ENCODE measurements at places on chromosomes 7 and 10. TPM values are rescaled to one million over a fixed set of nuclear protein-coding genes. Genes with fewer than 3 reads are reported as not detected.

- DNase-seq, result no peak
- H3K27me3 ChIP-seq, result no peaks in the 10 kb centered on the region
- no peak overlapping the region for H3K27ac ChIP-seq
- no peak overlapping the region for H3K4me3 ChIP-seq
- no peaks in the 10 kb centered on the region for H3K36me3 ChIP-seq
Observed at GRCh38 chr10:119416855-119417254, 125.7 kb downstream of the RGS10 start.

- no peaks in the 10 kb centered on the region for H3K4me1 ChIP-seq
- no peaks in the 10 kb centered on the region for H3K36me3 ChIP-seq
- H3K4me3 ChIP-seq, result no peak overlapping the region
- no peaks in the 10 kb centered on the region for H3K27me3 ChIP-seq
- H3K27ac ChIP-seq, result no peak overlapping the region
- no peak for DNase-seq
Observed at GRCh38 chr10:71671994-71672946, 47.3 kb downstream of the C10orf105 start.

DNA sequence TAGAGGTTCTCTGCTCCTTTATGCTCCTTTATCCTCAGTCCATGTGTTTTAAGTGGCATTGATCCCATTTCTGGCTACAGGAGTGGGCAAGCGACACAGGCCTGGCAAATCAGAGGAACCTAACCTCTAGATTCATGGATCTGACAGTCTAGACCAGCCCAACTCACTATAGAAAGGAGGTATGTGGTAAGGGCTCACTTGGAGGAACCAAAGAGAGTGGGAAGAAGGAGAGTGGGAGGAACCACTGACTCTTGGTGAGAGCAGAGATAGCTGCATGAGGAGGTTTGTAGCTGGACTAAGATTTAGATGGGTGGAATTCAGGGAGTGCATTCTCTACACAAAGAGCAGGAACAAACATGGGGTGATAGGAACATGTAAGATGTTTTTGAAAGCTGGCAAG is 11.6 kb upstream of the FRAT1 start:
- H3K27me3 ChIP-seq, result no peaks in the 10 kb centered on the region
- H3K4me3 ChIP-seq, result no peak overlapping the region
- H3K4me1 ChIP-seq, result no peaks in the 10 kb centered on the region
- no peak for DNase-seq
- H3K36me3 ChIP-seq, result no peaks in the 10 kb centered on the region

GRCh38 chr7:106375499-106375898 is 90.7 kb upstream of the NAMPT start:
- no peaks in the 10 kb centered on the region for H3K27me3 ChIP-seq
- H3K4me1 ChIP-seq, result no peaks in the 10 kb centered on the region
- DNase-seq, result no peak
- no peak overlapping the region for H3K27ac ChIP-seq

Gene SH2D4B
- total RNA-seq, result 0.18 TPM

DNA sequence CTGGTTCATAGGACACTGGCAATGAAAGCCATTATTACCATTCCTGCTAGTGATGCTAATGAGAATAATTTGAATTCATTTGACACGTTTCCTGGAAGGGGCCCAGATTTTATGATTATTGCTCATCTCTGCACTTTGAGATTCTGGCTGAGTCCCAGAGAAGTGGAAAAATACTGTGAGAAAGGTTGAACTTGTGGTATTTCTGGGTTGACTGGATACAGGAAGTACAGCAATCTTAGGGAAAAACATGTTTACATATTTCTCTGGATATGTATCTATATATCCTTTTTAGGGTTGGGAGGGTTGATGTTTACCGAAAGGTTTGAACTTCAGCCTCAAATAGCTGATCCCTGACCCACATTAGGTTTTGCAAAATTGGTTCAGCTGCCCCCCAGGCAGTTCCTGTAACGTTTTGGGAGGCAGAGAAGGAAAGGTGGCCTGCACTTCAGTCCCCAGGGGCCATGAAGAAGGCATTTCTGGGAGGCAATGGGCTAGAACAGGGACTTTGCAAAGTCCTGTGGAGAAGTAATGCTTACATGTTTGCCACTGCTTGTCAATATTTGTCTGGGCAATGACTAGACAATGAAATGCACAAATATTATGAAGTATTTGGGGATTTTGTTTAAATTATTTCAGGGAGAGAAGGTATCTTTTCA is 253.7 kb upstream of the PITRM1 start:
- no peak overlapping the region for H3K4me3 ChIP-seq
- H3K27me3 ChIP-seq, result no peaks in the 10 kb centered on the region
- no peak for DNase-seq
- no peaks in the 10 kb centered on the region for H3K36me3 ChIP-seq
- H3K27ac ChIP-seq, result no peak overlapping the region

Gene ZNF746
- total RNA-seq, result 28.1 TPM

GRCh38 chr10:30583778-30584415 is 45.7 kb downstream of the LYZL2 start:
- DNase-seq, result peak; percentile 72
- no peaks in the 10 kb centered on the region for H3K36me3 ChIP-seq
- peak overlapping the region; percentile 36 for H3K4me3 ChIP-seq

DNA sequence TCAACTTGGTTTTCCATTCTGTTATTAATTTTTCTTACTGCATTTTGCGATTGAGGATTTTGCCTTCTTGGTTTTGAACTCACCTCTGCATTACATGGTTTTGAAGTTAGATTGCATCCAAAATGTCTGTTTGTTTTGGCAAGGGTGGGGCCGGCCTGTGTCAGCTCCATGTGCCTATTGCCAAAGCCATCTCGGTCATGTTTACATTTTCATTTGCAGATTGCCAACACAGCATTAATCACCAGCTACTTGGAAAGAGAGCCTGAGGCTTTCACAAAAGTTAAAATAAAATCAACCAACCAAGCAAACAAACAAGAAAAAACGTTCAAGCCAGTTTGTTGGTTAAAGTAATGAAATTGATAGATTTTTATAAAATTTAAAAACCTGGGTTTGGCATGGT is 695.8 kb downstream of the TYW1 start:
- no peak overlapping the region for H3K4me3 ChIP-seq
- no peak for DNase-seq
- H3K27ac ChIP-seq, result no peak overlapping the region

DNA sequence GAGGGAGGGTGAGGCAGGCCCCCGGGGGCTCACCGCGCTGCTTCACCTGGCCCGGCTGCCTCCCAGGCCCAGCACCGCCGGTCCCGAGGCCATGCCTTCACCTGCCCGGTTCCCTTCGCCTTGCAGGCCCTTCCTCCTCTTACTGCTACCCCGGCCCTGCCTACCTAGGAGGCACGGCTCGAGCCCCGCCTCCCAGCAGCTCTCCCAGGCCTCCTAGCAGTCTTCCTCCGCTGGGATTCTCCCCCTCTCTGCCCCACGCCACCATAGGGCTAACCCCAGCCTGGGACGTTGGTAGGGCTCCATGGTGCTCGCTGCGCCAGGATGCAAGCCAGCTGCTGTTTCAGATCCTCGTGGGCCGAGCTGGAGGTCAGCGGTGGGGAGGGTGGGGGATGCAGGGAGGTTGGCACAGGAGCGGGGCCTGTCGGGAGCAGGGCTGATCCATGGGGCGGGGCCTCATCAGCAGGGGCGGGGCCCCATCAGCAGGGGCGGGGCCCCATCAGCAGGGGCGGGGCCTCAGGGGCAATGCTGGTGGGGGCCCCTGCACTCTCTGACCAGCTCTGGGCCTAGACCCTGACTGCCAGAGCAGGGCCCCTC is 63.3 kb downstream of the RASGEF1A start:
- no peak overlapping the region for H3K4me3 ChIP-seq
- no peaks in the 10 kb centered on the region for H3K36me3 ChIP-seq
- H3K27me3 ChIP-seq, result no peaks in the 10 kb centered on the region
- H3K4me1 ChIP-seq, result peaks cover 14% of the 10 kb centered on the region

DNA sequence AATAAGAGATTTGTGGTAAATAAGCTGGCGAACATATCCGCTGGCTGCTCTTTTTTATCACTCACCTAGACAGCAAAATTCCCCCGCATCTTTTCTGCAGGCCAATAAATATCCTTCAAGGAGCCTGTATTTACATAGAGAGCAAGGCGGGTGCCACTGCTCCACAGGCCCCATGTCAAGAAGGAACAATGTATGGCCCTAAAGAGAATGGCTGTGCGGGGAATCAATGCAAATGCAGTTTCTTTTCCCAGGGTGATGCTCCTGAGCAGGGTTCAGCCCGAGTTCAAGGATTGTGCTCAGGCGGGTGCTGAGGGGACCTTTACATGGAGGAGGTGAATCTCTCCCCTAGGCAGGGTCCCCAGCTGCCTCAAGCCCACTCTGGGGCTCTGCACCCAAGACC is 494.2 kb upstream of the ZMIZ1 start:
- H3K27ac ChIP-seq, result no peak overlapping the region
- H3K36me3 ChIP-seq, result no peaks in the 10 kb centered on the region
- no peaks in the 10 kb centered on the region for H3K27me3 ChIP-seq
- no peak overlapping the region for H3K4me3 ChIP-seq

DNA sequence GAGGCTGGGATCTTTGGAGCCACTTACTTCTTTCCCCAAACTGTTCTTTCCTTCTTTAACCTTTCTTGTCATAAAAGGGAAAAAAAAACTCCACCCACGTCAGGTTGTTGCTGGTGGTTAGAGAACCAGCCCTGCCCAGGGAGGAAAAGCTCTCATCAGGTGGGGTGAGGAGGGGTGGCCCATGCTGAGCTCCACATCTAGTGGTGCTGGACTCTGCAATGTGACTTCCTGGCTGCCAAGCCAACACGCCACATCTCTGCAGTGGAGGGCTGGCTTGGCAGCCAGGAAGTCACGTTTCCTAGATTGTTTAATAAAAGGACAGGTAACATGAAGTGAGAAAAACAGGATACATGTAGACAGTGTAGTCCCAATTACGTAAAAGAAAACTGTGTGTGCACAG is 37.4 kb downstream of the WIPF3 start:
- H3K27ac ChIP-seq, result no peak overlapping the region
- no peak overlapping the region for H3K4me3 ChIP-seq
- no peaks in the 10 kb centered on the region for H3K4me1 ChIP-seq

Gene AP5Z1
- total RNA-seq, result 61.2 TPM

Gene COL1A2
- 124 TPM for total RNA-seq

GRCh38 chr10:34739915-34740314 is 75.2 kb downstream of the PARD3 start:
- H3K27ac ChIP-seq, result peak overlapping the region; percentile 6
- H3K4me3 ChIP-seq, result no peak overlapping the region
- DNase-seq, result no peak
- H3K36me3 ChIP-seq, result no peaks in the 10 kb centered on the region
- no peaks in the 10 kb centered on the region for H3K27me3 ChIP-seq

Gene CFAP69
- 9.8 TPM for total RNA-seq

Gene PRSS37
- total RNA-seq, result not detected

DNA sequence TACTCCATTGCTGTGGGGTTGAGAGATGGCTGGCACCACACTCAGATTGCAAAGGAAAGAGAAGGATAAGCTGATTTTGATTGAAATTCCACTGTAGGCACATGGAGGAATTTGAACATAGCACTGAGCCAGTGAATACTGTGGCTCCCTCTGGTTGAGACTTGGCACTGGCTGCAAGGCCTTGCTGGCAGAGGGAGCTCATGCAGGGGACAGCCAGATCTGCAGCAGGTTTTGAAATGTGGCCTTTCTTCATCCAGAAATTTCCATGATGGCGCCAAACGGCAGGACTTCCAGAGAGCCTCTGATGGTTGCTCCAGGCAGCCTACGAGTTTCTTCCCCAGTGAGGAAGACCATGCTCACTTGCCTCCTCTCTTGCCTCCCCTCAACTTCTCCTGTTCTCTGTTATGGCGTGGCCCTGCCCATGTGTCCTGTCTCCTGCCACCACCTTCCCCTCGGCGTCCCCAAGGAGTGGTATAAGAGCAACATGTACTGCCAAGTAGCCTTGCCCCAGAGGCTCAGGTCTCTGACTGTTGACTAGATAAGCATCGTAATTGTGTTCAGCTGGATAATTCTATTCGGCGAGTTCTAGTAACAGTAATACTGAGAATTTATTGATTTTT is 265.6 kb downstream of the CCDC3 start:
- no peaks in the 10 kb centered on the region for H3K4me1 ChIP-seq
- no peak for DNase-seq
- H3K27me3 ChIP-seq, result no peaks in the 10 kb centered on the region

DNA sequence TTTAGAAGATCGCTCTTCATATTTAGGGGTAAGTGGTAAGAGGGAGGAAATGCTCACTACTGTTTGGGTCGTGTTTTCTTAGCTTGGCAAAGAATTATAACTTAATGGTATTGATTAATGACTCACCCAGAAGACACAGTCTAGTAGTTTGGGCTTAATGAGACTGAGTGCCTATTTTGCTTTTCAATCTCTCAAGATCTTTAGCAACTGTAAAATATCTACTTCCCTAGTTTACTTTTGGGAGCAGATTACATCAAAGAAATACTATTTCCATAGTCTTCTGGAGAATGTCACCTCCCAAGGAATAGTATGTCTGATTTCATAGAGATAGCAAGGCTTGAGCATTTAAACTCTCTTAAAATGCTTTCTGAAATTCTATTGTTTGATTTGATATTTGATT is 100.5 kb upstream of the SLC25A13 start:
- no peaks in the 10 kb centered on the region for H3K27me3 ChIP-seq
- H3K4me1 ChIP-seq, result no peaks in the 10 kb centered on the region
- H3K36me3 ChIP-seq, result no peaks in the 10 kb centered on the region
- H3K27ac ChIP-seq, result no peak overlapping the region
- H3K4me3 ChIP-seq, result no peak overlapping the region
- no peak for DNase-seq

- H3K4me1 ChIP-seq, result peaks cover 50% of the 10 kb centered on the region
- H3K27me3 ChIP-seq, result no peaks in the 10 kb centered on the region
- no peak overlapping the region for H3K4me3 ChIP-seq
- H3K27ac ChIP-seq, result no peak overlapping the region
- H3K36me3 ChIP-seq, result no peaks in the 10 kb centered on the region
Observed at GRCh38 chr10:50396491-50397311, 145.4 kb upstream of the ASAH2 start.

GRCh38 chr7:155466142-155466813 is 8.3 kb downstream of the EN2 start:
- no peaks in the 10 kb centered on the region for H3K36me3 ChIP-seq
- no peak for DNase-seq
- no peak overlapping the region for H3K27ac ChIP-seq
- H3K4me1 ChIP-seq, result peaks cover 32% of the 10 kb centered on the region
- H3K27me3 ChIP-seq, result peaks cover 99% of the 10 kb centered on the region

GRCh38 chr10:61835946-61836887 is 65.3 kb upstream of the ARID5B start:
- H3K27ac ChIP-seq, result peak overlapping the region; percentile 73
- peaks cover 38% of the 10 kb centered on the region for H3K4me1 ChIP-seq
- H3K4me3 ChIP-seq, result peak overlapping the region; percentile 15
- H3K27me3 ChIP-seq, result no peaks in the 10 kb centered on the region

- H3K36me3 ChIP-seq, result no peaks in the 10 kb centered on the region
- peaks cover 50% of the 10 kb centered on the region for H3K4me1 ChIP-seq
- H3K27me3 ChIP-seq, result peaks cover 18% of the 10 kb centered on the region
- peak within 1 kb of the TSS; percentile 62 for H3K27ac ChIP-seq
Observed at GRCh38 chr7:26151953-26152781, at the start of gene NFE2L3. TSS of gene NFE2L3 (plus strand) at chr7:26152198. CDS start at chr7:26152499, 301 bp downstream.

Gene BUD31
- 60.1 TPM for total RNA-seq

GRCh38 chr10:48336978-48337599 is 30.6 kb downstream of the MAPK8 start:
- H3K4me3 ChIP-seq, result no peak overlapping the region
- no peaks in the 10 kb centered on the region for H3K27me3 ChIP-seq
- H3K27ac ChIP-seq, result no peak overlapping the region
- H3K4me1 ChIP-seq, result peaks cover 13% of the 10 kb centered on the region
- H3K36me3 ChIP-seq, result peaks cover 7% of the 10 kb centered on the region
